ENCODE measurements at places on chromosomes 11 and 22.
A peak's percentile ranks its signal among the peaks of the same experiment; 100 is the strongest.

GRCh38 chr22:30392661-30393321 lies 4.0 kb upstream of the SEC14L2 start:
- no peak for DNase-seq

GRCh38 chr11:81203876-81204275 lies 1529.8 kb downstream of the FAM181B start:
- DNase-seq, result no peak

GRCh38 chr11:35111161-35112055 lies 27.6 kb upstream of the CD44 start:
- DNase-seq, result no peak

- no peak for DNase-seq
These were observed 48.5 kb upstream of the PRODH start for GRCh38 chr22:18984564-18984963.

GRCh38 chr11:7494086-7494745 lies 8.9 kb downstream of the OLFML1 start:
- no peak for DNase-seq

GRCh38 chr22:43592476-43592875 lies 180.7 kb downstream of the MPPED1 start:
- DNase-seq, result peak; percentile 38

GRCh38 chr11:90512846-90513245 lies 290.0 kb upstream of the CHORDC1 start:
- DNase-seq, result no peak

GRCh38 chr11:128294671-128295050 lies 292.7 kb downstream of the ETS1 start:
- DNase-seq, result no peak

- DNase-seq, result no peak
These were observed 33.9 kb downstream of the MARK2 start for GRCh38 chr11:63872800-63873197.

GRCh38 chr11:14396273-14396672 lies 37.3 kb upstream of the RRAS2 start:
- DNase-seq, result peak; percentile 22

DNA sequence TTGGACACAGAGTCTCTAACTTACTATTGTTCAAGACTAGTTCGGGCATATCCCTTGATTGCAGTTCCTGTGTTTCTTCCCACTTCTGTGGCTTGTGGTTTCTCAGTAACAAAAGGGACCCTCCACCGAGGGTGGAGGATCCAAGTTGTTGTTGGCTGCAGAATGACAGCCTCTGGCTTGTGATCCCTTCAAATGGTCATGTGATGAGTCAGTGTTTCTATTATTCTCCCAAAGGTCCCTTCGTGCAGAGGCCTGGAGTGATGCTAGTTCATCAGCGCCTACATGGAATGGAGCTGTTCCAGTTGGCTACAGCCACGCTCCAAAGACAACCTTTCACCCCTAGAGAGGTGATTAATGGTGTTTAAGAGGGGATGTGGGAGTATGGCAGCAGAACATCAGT lies 2.6 kb upstream of the VWCE start:
- peak; percentile 54 for DNase-seq

GRCh38 chr11:96865020-96865419 lies 475.2 kb downstream of the JRKL start:
- no peak for DNase-seq

DNA sequence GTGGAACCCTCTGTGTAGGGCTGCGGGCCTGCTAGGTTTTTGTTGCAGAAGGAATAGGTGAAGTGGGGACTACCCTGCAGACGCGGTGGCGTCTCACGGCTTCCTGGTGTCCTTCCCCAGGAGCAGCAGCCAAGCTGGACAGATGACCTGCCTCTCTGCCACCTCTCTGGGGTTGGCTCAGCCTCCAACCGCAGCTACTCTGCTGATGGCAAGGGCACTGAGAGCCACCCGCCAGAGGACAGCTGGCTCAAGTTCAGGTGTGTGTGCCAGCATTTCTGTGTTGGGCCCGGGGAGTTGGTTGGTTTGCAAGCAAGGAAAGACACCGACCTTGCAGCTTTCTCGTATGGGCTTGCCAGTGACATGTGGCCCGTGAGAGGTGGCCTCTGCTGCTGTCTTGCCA lies 15.3 kb downstream of the TAB1 start:
- peak; percentile 50 for DNase-seq

DNA sequence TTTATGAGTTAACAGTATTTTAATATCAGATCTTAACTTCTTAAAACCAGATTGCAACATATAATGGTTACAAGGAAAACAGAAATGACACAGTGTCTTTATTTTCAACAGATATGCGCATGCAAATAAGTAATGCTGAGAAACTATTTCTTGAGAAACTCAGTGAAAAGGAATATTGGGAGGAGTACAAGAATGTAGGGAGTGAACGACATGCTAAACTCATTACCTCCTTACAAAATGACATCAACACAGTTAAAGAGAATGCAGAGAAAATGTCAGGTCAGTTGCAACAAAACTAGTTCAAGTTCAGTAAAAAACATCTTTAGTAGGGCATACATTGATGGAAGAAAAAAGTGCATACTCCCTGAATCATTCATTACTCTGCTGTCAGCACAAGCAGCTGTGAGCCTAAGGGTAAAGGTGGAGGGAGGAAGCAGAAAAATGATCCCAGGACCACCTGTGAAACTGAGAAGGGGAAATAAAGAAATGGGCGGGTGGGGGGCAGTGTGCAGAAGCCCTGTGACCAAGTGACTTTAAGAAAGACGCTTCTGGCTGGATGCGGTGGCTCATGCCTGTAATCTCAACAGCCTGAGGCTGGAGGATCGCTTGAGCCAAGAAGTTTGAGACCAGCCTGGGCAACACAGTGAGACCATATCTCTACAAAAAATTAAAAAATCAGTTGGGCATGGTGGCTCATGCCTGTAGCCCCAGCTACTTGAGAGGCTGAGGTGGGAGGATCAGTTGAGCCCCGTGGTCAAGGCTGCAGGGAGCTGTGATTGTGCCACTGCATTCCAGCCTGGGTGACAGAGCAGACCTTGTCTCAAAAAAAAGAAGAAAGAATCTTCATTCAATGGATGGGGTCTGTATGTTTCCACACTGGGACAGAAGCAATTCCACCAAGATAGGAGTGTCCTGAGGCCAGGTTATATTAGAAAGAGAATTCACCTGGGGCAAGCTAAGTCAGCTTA lies 31.2 kb downstream of the CCDC83 start:
- no peak for DNase-seq

DNA sequence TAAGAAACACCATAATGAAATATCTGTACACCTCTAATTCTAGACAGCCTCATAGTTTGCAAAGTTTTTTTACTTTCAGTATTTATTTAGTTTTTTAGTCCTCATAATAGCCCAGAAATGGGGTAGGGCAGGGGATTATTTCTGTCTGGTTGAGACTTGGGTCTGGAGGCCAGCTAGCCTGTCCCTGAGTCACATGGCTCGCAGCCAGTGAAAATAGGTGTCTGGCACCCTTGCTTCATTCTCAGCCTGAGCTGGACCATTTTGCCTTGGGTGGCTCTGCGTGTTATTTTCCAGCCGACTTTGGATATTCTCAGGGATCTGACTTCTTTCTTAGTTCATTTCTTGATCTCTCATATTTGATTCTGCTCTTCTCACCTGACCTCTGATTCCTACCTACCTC lies 123.9 kb upstream of the NARS2 start:
- DNase-seq, result no peak

GRCh38 chr22:29211066-29211465 lies 5.4 kb downstream of the EMID1 start:
- DNase-seq, result no peak

DNA sequence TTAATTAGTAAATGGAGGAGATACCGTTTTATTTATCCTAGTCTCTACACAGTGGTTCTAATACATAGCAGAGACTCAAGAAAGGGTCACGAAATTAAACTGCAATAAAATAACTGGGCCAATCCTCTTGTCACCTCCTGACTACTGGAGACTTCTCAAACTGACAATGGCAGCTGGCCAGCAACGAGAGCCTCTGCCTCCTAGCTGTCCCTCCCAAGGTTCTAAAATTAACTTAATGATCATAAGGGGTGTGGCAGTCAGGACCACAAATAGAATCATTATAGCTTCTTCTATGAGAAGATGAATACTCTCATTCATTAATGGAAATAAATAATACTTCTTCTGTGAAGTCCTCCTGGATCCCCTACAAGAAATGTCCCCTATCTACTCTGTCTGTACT lies 63.8 kb upstream of the APOA1 start:
- no peak for DNase-seq

DNA sequence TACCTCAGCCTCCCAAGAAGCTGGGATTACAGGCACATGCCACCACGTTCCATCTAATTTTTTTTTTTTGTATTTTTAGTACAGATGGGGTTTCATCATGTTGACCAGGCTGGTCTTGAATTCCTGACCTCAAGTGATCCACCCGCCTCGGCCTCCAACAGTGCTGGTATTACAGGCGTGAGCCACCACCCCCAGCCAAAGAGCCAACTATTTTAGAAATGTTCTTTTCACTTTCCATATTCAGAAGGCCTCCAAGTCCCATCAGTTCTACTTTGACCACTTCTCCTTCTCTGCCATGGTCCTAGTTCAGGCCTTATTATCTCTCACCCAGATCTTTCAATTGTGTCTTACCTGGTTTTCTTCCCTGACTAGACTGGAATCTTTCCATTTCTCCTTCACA lies 48.2 kb downstream of the CCDC83 start:
- no peak for DNase-seq

DNA sequence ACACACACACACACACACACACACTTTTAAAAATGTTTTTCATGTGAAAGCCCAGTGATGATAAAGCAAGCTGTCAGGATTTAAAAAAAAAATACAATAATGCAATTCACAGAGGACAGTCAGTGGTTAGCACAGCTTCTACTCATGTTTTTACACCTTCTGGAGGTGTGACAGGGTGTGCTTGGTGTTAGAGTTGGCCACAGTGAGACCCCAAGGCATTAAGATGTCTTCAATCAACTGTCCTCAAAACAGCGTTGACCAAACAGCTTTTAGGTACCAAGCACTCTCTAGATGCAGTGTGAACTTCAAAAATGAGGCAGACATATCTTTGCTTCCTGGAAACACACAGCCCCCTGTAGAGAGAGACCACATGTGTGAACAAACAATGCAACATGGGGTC lies 166.4 kb upstream of the TBCEL start:
- DNase-seq, result no peak

DNA sequence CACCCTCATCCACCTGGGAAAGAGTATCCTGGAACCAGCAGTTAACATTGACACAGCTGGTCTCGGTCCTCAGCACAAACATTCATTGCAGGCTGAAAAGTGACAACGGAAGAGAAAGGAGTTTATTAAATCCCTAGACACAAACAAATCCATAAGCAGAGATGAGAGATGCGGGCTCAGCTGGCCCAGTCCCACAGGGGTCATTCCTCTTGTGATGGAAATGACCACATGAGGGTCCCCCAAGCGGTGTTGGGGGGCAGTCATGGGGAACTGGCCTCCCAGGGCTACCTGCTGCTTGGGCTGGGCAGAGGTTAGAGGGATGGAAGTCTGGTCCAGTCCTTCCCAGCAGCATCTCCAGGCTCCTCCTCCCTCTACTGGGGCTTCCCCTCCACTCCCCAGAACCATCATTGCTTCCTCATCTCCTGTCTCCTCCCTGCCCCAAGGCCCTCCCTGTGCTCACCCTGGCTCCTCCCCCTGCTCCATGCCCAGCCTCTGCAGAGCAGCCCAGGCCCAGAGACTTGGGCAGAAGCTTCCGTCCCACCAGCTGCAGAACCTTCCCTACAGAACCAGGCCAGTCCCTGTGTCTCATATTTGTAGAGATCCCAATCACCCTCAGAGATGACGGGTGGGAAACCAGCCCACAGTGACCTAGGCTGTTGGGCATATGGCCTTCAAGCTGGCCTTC lies 5.4 kb upstream of the IGLL5 start:
- DNase-seq, result no peak

DNA sequence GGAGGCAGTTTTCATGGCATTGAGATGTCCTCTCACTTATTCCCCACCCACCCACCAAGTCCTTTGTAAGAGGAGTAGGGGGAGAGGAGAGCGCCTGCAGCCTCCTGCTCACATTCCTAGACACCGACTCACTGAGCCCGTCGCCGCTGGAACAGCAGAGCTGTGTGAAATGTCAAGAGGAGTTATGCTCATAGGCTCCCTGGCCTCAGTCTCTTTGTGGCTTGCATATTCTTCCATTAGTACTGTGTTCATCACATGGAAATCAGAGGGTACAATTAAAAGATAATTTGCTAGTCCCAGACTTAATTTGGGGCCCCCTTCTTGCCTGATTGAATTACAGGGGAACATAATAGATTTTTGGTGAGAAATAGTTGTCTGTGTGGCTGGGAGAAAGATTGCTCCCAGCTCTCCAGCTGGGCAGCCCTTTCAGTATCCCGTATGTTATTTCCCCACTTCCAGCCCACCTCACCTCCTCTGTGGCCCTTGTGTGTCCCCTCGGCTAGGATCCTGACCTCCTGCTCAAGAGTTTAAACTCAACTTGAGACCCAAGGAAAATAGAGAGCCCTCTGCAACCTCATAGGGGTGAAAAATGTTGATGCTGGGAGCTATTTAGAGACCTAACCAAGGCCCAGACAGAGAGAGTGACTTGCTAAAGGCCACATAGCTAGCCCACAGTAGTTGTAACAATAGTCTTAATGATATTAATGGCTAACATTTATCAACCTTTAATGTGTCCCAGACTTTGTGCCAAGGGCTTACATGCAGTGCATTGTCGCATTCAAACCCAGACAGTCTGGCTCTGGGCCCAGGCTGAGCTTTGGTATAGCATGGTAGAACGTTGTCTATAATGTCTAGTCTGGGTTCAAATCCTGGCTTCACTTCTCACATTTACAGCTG lies 32.2 kb downstream of the LIMK2 start:
- DNase-seq, result no peak

GRCh38 chr11:86811637-86812321 lies 11.4 kb downstream of the PRSS23 start:
- no peak for DNase-seq

DNA sequence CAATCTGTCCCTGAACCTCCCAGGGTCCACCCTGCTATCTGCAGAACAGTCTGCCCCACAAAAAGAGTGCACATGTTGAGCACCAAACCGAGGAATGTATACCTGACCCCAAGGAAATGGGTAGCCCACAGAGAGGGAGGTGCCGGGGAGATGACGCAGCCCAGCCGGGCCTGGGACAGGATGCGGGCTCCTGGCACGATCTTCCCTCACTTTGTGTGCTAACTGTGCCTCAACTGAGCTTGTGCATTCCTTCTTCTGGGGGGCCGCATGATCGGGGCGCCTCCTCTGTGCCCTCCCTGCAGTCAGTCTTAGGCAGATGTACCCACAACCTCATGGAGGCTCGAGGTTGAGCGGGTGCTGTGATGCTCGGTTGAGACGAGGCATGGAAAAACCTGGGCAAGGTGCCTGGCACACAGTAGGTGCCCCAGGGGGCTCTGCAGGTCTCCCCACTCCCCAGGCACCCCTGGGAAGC lies 2.4 kb downstream of the GAS2L1 start:
- DNase-seq, result no peak

DNA sequence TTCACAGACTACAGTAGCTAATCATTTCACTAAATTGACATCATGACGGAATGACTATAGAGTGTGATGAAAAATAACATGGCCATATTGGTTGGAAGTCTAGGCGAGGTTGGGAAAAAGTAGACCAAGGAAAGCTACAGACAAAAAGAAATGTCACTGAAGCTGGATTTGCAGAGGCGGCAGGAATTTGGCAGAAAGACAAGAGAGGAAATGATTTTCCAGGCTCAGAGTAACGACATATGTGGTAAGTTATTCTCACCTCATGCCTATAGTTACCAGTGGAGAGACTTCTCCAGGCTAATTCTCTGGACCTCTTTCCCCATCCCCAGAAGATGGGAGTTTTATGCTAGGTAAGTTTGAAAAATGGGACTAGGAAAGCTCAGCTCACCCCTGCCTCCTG lies 1005.8 kb upstream of the CCDC90B start:
- no peak for DNase-seq

- peak; percentile 62 for DNase-seq
These were observed 320.3 kb upstream of the ZC3H12C start for GRCh38 chr11:109772892-109773291.

Data from Ammon's horn (tissue), 1 donor.